ENCODE measurements at places on chromosomes 16 and 17.

DNA sequence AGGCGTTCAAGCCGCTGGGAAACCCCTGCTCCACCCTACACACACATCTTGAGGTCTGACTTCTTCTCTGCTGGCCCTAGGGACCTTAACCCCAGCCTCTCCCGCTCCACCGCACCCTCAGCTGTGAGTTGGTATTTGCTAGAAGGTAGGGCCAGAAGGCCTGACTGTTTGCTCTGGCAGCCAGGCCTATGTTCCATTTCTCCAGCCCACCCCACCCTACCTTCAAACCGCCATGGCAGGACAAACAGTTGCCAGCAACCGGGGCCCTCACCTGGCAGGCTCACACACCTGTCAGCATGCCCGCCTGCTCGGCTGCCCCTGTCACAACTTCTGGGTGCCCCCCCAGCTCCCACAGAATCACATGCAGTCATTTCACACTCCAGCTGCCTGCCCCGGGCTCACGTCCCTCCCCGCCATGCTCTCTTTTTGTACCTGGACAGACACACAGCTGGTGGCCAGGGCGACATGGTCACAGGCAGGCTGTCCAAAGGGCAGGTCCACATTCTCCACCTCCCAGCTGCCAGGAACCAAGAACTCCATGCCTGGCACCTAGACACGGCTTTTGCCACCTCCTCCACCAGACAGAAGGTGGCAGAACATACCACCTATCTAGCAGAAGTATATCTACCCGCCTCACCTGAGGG, 2.6 kb upstream of the ATP2A3 start:
- no peak for DNase-seq

- DNase-seq, result no peak
Measured at GRCh38 chr16:54290833-54291655, 4.5 kb upstream of the IRX3 start.

DNA sequence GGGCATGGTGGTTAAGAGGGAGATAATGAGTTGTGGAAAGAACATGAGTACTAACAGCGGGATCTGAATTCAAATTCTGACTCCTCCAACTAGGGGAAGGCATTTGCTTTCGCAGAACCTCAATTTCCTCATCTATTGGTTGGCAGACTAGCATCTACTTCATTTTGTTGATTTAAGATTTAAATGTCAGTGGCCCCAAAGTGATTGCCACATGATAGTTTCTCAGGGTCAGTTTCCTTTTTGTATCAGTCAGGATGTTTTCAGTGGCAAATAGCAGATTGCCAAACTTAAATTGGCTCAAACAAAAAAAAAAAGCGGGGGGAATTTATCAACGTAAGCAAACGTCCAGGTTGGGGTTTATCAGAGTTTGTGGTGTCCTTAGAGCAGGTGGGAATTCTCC, 25.1 kb upstream of the NOS2 start:
- no peak for DNase-seq

DNA sequence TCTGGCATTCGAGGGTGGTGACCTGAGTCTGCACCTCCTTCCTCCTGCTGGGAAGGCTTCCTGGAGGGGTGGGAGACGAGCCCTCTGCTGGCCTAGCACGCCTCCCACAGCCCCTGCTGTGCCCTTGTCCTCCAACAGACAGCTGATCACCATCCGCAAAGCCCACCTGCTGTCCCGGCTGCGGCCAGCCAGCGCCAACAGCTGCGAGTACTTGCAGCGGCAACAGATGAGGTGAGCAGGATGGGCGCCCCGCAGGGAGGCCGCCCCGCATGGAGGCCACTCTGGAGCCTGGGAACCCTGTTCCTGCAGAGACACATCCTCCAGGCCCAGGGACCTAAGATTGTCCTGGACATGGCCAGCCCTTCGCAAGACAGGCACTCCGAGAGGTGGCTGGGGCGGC, 21.6 kb downstream of the UBALD1 start:
- DNase-seq, result no peak

GRCh38 chr17:39166437-39167335, 725 bp upstream of the ARL5C start:
- no peak for DNase-seq

- no peak for DNase-seq
Measured at GRCh38 chr17:40605306-40605705, 40.0 kb upstream of the CCR7 start.

DNA sequence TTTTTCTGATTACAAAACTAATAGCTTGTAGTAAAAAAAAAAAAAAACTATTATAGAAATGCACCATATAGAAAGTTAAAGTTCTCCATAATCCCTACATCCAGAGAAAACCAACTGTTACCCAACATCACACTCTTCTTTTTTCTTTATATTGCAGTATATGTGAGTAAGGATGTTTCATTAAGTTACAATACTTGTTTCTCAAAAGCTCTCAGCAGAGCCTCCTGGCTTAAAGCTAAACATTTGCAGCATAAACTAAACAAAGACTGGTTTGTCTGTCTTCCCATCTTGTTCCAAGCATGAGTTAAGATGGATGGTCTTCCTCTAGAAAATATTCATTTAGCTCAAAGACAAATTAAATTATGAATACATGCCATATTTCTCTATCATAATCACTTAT, 25.2 kb downstream of the GRB2 start:
- no peak for DNase-seq

GRCh38 chr17:66836063-66837005, 1.4 kb downstream of the CACNG5 start:
- DNase-seq, result no peak

DNA sequence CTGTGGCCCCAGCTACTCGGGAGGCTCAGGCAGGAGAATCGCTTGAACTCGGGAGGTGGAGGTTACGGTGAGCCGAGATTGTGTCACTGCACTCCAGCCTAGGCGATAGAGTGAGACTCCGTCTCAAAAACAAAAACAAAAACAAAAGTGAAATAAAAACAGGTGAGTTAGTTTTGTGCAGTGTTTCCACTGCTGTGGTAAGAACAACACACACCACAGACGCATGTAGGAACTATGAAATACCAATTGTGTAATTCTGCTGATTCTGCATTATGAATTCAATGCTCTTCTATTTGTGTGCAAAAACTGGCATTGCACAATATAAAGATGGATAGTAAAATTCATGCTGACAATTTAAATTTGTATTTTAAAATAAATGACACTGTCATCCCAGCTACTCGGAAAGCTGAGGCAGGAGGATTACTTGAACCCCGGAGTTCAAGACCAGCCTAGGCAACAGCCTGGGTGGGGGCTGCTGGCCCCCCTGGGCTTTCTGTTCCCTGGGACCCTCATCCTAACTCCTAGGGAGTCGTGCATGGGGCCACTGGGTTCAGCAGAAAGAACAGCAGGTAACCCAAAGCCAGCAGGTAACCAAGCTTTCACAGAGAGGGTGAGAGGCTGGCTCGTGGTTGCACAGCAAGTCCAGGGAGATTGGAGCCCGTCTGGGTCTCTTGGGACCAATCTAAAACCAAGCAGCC, 10.6 kb upstream of the RHBDF2 start:
- DNase-seq, result no peak

GRCh38 chr16:50925758-50926357, 184.0 kb downstream of the CYLD start:
- no peak for DNase-seq

DNA sequence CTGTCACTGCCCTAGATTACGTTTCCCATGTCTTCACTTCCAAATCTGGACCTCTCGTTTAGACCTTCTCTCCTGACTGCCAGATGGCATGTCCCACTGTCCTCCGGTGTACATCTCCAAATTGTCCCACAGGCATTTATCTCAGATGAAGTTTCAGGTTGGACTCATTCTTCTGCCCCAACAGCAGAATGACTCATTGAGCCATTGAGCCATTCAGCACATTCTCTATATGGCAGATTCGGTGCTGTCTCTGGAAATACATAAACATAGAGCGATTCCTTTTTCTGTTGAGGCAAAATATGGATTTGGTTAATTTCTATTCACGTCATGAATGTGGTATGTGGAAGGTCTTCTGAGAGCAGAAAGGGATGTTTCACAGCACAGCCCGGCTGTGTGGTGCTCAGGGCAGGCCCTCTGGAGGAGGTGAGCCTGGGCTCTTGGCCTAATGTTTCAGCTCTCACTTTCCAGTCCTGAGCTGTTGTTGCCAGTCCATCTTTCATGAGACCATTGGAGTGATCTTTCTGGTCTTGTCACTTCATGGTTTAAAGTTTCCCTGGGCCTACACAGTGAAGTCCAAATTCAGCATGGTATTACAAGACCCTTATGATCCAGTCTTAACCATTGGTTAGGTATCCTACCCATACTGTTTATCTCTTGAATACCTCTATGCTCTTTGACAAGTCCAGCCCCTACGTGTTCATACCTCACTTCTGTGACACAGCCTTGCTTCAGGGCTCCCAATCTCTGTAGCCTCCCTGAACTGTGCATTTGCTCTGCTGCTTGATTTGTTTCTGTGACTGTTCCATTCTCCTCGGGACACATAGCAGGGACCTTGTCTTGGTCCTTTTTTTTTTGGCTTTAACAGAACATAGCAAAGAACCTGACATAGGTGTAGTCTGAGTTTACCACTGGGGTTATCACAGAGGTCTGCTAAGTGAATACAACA, 15.9 kb downstream of the HAPSTR1 start:
- no peak for DNase-seq

DNA sequence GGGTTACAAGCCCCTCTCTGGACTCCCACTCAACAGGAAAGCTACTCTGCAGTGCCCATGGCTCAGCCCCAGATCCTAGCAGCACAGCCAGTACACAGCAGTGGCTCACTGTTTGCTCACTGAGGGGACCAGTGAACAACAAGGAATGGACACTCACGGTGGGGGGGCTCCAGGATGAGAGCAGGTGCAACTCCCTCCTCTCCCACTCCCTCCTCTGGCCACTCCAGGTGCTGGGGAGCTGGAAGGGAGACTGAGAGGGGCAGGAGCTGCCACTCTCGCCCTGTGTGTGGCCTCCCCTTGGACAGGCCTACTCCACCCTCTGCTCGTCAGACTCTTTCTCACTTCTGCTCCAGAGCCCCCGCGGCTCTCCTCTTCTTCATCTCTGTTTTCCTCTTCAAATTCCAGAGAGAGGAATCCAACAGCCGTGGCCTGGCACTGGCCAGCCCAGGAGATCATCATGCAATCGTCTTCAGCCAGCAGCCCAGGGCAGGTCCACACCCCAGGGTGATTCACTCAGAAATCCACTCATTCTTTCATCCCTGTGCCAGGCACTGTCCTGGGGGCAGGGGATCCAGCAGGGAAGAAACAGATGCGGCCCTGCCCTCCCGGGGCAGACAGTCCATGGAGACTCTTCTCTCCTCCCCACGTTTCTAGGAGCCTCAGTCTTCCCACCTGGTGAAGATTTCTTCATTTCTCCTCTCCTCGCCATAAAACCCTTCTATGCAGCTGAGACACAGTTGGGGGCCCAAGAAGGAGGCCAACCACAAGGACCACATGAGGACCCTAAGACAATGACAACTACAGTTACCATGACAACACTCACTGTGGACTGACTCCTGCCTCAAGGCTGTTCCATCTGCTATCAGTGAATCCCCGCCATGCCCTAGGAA, 30.7 kb downstream of the CFAP20 start:
- no peak for DNase-seq

GRCh38 chr16:19583665-19584300, 28.3 kb downstream of the VPS35L start:
- no peak for DNase-seq

DNA sequence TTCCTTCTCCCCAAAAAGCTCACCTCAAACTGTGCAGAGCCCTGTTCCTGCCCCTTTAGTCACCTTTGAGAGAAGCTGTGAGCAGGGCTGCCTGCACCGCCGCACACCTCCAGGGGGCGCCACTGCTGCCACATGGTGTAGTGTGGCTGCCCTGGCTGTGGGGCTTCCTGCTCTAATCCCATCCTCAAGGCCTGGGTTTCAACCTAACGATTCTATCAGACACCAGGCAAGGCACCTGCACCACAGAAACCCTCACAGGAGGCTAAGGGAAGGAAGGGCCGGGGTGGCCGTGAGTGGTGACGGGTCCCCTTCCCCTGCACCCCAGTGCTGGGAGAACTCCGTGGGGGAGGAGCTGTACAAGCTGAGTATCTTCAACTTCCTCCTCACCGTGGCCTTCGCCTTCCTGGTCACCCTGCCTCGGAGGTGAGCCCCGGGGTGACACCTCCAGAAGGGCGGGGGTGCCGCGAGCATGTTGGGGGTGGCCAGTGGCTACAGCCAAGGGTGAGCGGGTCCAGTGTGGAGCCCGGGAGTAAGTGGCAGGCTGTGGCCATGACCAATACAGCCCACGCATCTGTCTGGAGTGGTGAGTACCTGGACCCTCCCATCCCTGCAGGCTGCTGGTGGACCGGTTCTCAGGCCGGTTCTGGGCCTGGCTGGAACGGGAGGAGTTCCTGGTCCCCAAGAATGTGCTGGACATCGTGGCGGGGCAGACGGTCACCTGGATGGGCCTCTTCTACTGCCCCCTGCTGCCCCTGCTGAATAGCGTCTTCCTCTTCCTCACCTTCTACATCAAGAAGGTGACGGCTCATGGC, 7.0 kb downstream of the TMC8 start:
- no peak for DNase-seq

DNA sequence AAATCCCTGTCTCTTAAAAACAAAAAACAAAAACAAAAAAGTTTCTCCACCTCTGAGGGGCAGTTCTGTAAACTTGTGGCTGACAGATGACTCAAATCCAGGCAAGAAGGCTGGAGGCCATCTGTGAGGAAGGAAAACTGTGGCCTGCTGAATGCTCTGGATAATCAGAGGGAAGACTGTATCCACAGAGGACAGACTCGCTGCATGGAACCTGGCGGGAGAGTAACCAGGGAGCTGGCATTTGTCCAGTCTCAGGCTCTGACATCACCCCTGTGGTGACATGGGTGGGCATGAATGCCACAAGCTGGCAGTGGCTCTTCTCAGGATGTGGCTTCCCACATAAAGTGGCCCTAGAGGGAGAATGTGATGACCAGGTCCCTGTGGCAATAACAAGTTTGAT, 2.8 kb upstream of the KSR1 start:
- no peak for DNase-seq

DNA sequence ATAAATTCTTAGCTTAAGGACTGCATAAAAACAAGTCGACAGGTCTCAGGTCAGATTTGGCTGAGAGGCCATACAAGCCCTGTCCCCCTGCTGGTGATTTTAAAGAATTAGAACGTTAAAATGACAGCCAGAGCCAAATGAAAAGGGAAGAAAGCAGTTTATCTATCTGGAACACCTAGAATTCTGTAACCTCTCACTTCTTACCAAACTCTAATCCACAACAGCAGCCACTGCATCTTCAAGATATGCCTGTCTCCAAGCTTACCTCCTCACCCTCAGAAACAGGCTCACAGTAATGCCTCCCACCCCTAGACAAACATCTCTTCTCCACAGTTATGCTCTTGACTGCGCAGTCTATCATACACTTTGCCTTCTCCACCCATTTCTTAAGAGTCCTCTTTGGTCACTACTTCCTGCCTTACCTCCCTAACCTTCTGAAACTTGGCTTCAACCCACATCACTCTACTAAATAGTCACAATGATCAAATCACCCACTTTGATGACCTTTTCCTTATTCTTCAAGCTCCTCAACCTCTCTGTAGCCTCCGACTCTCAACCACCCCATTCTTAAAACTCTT, 14.2 kb downstream of the ANKFY1 start:
- peak; percentile 21 for DNase-seq

DNA sequence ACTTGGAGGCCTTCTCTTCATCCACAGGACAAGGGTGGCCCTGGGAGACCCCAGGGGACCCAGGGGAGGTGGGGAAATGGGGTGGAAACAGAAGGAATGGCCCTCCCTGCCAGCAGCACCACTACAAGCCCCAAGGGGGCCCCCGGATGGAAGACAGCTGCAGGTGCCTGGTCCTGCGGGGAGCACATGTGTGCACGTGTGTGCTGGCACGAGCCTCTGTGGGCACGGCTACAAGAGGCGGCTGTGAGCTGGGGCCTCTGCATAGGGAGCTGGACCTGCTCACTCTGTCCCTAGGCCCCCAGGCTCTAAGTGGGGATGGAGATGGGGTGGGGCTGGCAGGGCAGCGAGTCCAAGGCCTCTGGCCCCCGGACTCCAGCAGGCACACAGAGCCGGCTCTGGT, 13.2 kb upstream of the AATK start:
- no peak for DNase-seq
